ENCODE measurements at places on chromosomes 3 and 15. TPM values are rescaled to one million over a fixed set of nuclear protein-coding genes. Genes with fewer than 3 reads are reported as not detected.
A peak's percentile ranks its signal among the peaks of the same experiment; 100 is the strongest.

DNA sequence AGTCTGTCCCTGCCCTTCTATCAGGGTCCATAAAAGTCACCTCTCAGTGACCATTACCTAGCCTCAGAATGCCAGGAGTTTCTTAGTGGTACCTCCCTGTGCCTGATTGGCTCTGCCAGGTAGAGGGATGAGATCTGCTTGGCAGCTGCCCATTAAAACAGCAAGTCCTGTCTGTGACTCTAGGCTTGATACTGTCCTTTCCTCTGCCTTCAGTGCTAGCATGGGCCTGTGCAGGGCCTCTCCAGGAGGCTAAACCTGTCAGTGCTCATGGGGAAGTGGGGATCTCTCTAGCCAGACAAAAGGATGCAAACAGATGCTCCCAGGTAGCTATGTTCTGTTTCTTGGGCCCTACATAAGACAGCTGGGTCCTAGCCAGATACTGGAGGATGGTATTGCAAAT lies 10.0 kb upstream of the MANF start:
- no peak overlapping the region for H3K4me3 ChIP-seq
- peaks cover 10% of the 10 kb centered on the region for H3K4me1 ChIP-seq
- no peaks in the 10 kb centered on the region for H3K36me3 ChIP-seq
- DNase-seq, result no peak
- H3K27ac ChIP-seq, result no peak overlapping the region

GRCh38 chr3:29746163-29746760 lies 465.4 kb downstream of the RBMS3 start:
- no peak overlapping the region for H3K27ac ChIP-seq
- H3K4me1 ChIP-seq, result no peaks in the 10 kb centered on the region
- no peaks in the 10 kb centered on the region for H3K27me3 ChIP-seq
- H3K36me3 ChIP-seq, result no peaks in the 10 kb centered on the region
- no peak overlapping the region for H3K4me3 ChIP-seq

GOLGA8N gene
- total RNA-seq, result 1.4 TPM

GRCh38 chr3:19967208-19967607 lies 20.3 kb downstream of the RAB5A start:
- H3K27ac ChIP-seq, result no peak overlapping the region
- H3K36me3 ChIP-seq, result no peaks in the 10 kb centered on the region
- no peaks in the 10 kb centered on the region for H3K4me1 ChIP-seq

SLC9C1 gene
- total RNA-seq, result not detected

AADAC gene
- total RNA-seq, result not detected

GRCh38 chr3:115989684-115990421 lies 366.5 kb downstream of the GAP43 start:
- H3K36me3 ChIP-seq, result no peaks in the 10 kb centered on the region
- no peaks in the 10 kb centered on the region for H3K4me1 ChIP-seq
- peaks cover 3% of the 10 kb centered on the region for H3K27me3 ChIP-seq

GRCh38 chr15:90957031-90957790 lies 2.5 kb downstream of the RCCD1 start:
- no peak overlapping the region for H3K4me3 ChIP-seq
- H3K27me3 ChIP-seq, result no peaks in the 10 kb centered on the region
- H3K4me1 ChIP-seq, result peaks cover 22% of the 10 kb centered on the region
- no peak for DNase-seq
- H3K36me3 ChIP-seq, result peaks cover 17% of the 10 kb centered on the region
- H3K27ac ChIP-seq, result no peak overlapping the region

DNA sequence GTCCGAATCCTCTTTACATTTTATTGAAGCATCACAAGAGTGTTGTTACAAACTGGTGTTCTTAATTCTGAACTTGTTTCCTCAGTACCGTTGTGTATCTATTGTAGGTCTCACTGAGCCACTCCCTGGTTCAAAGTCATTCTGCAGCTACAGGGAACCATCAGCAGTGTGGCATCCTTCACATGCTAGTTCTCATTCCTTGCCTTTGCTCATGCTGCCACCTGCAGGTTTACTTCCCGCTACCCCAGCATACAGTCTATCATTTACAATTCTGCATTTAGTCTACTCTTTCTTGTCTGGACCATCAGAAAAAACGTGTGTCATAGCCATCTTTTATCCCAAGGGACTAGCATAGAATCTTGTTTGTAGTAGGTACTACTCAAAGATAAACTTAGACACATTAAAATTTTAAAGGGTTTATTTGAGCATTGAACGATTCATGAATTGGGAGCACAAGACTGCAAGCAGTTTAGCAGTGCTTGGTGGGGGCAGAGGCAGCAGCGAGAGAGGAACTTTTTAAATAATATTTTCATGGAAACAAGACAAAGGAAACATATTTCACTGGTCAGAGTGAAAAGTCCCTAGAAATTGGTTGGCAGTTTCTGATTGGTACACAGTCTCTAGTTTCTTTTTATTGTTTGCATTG lies 402.1 kb downstream of the CADM2 start:
- no peak overlapping the region for H3K4me3 ChIP-seq
- no peaks in the 10 kb centered on the region for H3K27me3 ChIP-seq
- H3K4me1 ChIP-seq, result no peaks in the 10 kb centered on the region
- DNase-seq, result peak; percentile 75

DNA sequence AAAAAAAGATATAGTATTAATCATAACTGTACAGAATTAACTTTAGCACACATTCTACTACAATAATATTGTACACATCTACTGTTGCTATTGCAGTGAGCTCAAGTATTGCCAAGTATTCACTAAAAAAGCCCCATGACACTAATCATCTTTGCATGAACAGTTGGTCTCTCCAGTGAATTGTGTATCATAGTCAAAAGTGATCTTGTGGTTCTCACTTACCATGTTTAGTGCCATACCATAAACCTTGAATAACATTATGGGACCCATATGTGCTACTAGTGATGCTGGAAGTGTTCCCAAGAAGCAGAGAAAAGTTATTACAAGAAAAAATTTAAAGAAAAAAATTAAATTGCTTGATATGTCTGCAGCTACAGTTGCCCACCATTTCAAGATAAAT lies 177.1 kb downstream of the PCCB start:
- H3K4me3 ChIP-seq, result no peak overlapping the region
- peaks cover 9% of the 10 kb centered on the region for H3K36me3 ChIP-seq
- no peaks in the 10 kb centered on the region for H3K4me1 ChIP-seq

DNA sequence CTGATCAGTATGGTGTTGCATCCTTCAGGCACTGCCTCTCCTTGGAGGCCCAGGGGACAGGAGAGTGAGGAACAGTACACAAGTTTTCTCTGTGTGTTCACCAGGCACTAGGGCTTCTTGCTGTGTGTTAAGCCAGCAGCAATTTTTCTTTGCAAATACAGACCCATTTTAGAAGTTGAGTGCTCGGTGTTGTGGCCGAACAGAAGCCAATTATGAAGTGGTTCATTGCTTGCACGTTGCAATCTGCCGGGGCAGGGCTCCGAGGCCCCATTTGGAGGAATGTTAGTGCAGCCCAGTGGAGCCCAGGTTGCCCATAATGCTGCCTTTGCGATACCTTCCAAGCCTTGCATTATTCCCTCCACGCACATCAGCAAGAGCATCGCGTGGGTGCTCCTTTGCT lies 51.0 kb downstream of the EPHB1 start:
- H3K4me1 ChIP-seq, result peaks cover 34% of the 10 kb centered on the region
- H3K36me3 ChIP-seq, result no peaks in the 10 kb centered on the region
- no peak for DNase-seq
- no peaks in the 10 kb centered on the region for H3K27me3 ChIP-seq
- peak overlapping the region; percentile 92 for H3K27ac ChIP-seq
- H3K4me3 ChIP-seq, result no peak overlapping the region

GRCh38 chr3:151550642-151551041 lies 89.8 kb upstream of the IGSF10 start:
- H3K27me3 ChIP-seq, result no peaks in the 10 kb centered on the region
- DNase-seq, result no peak
- H3K36me3 ChIP-seq, result no peaks in the 10 kb centered on the region

DNA sequence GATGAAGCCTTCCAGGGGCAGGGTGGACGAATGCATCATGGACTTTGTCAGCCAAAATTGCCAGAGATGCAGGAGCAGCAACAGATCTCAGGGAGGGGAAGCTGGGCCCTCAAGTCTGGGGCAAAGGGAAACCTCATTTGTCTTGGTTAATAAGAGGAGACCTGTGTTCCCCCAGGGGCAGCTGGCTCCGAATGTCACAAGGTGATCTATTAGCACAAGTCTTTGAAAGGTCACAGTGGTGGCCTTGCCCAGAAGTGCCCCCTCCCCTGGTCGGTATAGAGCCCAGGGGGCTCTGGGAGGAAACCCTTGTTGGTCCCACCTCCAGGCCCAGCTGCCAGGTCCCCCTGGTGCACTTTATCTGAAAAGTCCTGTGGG lies 46.2 kb downstream of the ABTB1 start:
- H3K4me1 ChIP-seq, result peaks cover 14% of the 10 kb centered on the region
- DNase-seq, result no peak
- H3K36me3 ChIP-seq, result peaks cover 10% of the 10 kb centered on the region
- H3K27me3 ChIP-seq, result no peaks in the 10 kb centered on the region
- H3K27ac ChIP-seq, result no peak overlapping the region

DNA sequence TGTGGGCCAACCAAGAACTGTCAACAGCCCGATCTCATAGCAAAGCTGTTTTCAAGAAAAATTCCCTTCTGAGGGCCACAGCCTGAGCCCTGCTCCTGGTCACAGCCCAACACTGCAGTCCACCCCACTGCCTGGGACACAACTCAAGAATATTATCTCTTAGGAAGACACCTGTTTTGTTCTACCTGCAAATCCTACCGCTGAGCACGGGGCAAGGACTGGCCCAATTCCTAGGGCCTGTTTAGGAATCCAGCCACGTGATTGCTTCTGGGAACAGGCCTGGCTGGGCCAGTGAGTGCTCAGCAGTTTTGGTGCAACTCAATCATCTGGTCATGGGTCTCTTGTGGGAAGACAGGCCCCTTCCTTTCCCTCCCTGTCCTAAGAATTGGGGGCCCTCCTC lies 8.3 kb downstream of the ISLR2 start:
- H3K27me3 ChIP-seq, result no peaks in the 10 kb centered on the region
- peaks cover 24% of the 10 kb centered on the region for H3K4me1 ChIP-seq
- no peak for DNase-seq
- H3K36me3 ChIP-seq, result no peaks in the 10 kb centered on the region
- H3K27ac ChIP-seq, result no peak overlapping the region

CALML4 gene
- 5.0 TPM for total RNA-seq

- H3K4me1 ChIP-seq, result no peaks in the 10 kb centered on the region
- H3K27ac ChIP-seq, result no peak overlapping the region
- H3K4me3 ChIP-seq, result no peak overlapping the region
- H3K27me3 ChIP-seq, result no peaks in the 10 kb centered on the region
These were observed 21.9 kb downstream of the TPRA1 start for GRCh38 chr3:127568586-127568985.

GRCh38 chr15:31202953-31203352 lies 101.4 kb upstream of the TRPM1 start:
- H3K27ac ChIP-seq, result no peak overlapping the region
- no peaks in the 10 kb centered on the region for H3K27me3 ChIP-seq
- no peak overlapping the region for H3K4me3 ChIP-seq
- H3K36me3 ChIP-seq, result no peaks in the 10 kb centered on the region
- peak; percentile 32 for DNase-seq

GRCh38 chr3:101942356-101942755 lies 93.0 kb downstream of the NFKBIZ start:
- DNase-seq, result no peak
- peaks cover 53% of the 10 kb centered on the region for H3K4me1 ChIP-seq
- H3K36me3 ChIP-seq, result no peaks in the 10 kb centered on the region
- no peak overlapping the region for H3K4me3 ChIP-seq
- no peaks in the 10 kb centered on the region for H3K27me3 ChIP-seq

- no peak overlapping the region for H3K4me3 ChIP-seq
- H3K4me1 ChIP-seq, result no peaks in the 10 kb centered on the region
- H3K27ac ChIP-seq, result no peak overlapping the region
- no peak for DNase-seq
These were observed 81.1 kb downstream of the SOX14 start for GRCh38 chr3:137845194-137845593.

- no peaks in the 10 kb centered on the region for H3K4me1 ChIP-seq
- DNase-seq, result no peak
- no peaks in the 10 kb centered on the region for H3K27me3 ChIP-seq
- H3K27ac ChIP-seq, result no peak overlapping the region
- no peak overlapping the region for H3K4me3 ChIP-seq
- H3K36me3 ChIP-seq, result no peaks in the 10 kb centered on the region
These were observed 23.2 kb upstream of the MAGEF1 start for GRCh38 chr3:184734903-184735701.

GRCh38 chr3:41681479-41681878 lies 280.4 kb downstream of the ULK4 start:
- H3K4me1 ChIP-seq, result peaks cover 37% of the 10 kb centered on the region
- peak; percentile 54 for DNase-seq
- H3K27me3 ChIP-seq, result no peaks in the 10 kb centered on the region
- H3K36me3 ChIP-seq, result no peaks in the 10 kb centered on the region
- H3K4me3 ChIP-seq, result no peak overlapping the region

DPH3 gene
- total RNA-seq, result 24.1 TPM

DNA sequence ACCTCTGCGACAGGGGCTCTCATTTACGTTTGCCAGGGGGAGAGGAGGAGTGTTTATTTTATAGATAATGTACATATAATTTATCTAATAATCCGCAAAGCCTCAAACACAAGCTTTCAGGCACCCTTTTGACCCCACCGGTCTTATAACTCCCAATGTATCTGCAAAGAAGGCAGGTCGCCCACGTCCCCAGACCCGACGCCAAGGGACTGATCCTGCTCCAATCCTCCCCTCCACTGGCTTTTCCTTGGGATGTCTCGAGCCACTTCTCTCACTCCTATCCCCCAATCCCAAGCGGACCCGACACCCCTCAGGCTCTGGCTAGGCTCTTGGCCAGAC lies 452 bp downstream of the DCP1A start:
- no peaks in the 10 kb centered on the region for H3K27me3 ChIP-seq
- no peak for DNase-seq
- H3K36me3 ChIP-seq, result peaks cover 7% of the 10 kb centered on the region
- H3K4me1 ChIP-seq, result no peaks in the 10 kb centered on the region
- peak overlapping the region; percentile 74 for H3K27ac ChIP-seq
- peak overlapping the region; percentile 89 for H3K4me3 ChIP-seq

CCR1 gene
- total RNA-seq, result not detected

FBN1 gene
- 33.5 TPM for total RNA-seq

- H3K4me1 ChIP-seq, result no peaks in the 10 kb centered on the region
- no peak for DNase-seq
- H3K27me3 ChIP-seq, result peaks cover 3% of the 10 kb centered on the region
- no peak overlapping the region for H3K27ac ChIP-seq
- no peaks in the 10 kb centered on the region for H3K36me3 ChIP-seq
These were observed 232.8 kb downstream of the CPNE4 start for GRCh38 chr3:131802029-131802428.

COL8A1 gene
- not detected for total RNA-seq

UPK1B gene
- total RNA-seq, result not detected

EID1 gene
- total RNA-seq, result 149 TPM

All from SJCRH30 (cell line).